ENCODE measurements at places on chromosomes 7 and 10.
A peak's percentile ranks its signal among the peaks of the same experiment; 100 is the strongest.

DNA sequence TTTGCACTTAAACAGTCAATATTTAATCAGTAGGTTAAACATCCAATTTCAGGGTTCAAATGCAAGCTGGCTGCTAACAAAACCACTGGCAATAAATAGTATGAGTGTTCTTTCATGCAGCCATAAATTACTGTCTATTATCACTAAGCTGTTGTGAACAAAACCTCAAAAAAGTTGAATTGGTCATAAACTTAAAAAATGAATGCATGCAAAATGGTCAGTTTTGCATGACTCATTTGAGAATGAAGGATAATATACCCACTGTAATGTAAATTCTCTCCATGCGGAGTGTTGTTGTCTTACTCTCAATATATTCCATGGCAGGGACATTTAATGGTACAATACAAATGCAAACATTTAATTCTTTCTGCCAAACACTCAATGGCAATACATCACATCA lies 226.4 kb downstream of the MAGI2 start:
- DNase-seq, result no peak

DNA sequence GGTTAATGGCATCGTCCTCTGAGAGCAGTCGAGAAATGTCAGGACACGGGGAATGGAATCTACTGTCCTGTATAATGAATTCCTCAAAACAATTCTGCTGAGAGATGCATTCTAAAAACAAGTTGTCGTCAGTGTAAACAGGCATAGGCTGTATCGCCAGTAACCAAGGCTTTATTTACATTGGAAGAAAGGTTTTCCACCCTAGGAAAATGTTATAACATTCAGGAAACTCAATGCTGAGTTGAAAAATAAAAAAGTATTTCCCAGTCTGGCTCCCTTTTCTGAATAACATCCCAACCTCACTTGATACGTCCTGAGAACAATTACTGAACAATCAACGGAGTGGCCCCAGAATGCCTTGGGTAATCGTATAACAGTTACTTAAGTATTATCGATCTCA lies 79.6 kb upstream of the UCN3 start:
- no peak for DNase-seq

DNA sequence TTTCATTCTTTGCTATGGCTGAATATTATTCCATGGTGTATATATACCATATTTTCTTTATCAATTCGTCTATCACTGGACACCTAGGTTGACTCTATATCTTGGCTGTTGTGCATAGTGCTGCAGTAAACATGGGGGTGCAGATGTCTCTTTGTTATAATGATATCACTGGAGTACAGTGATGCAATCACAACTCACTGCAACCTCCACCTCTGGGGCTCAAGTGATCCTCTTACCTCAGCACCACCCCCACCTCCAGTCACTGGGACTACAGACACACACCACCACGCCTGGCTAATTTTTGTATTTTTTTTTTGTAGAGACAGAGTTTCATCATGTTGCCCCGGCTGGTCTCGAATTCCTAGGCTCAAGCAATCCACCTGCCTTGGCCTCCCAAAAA lies 15.6 kb downstream of the KLHL7 start:
- DNase-seq, result no peak

- no peak for DNase-seq
Measured at GRCh38 chr10:3046981-3047547, 20.3 kb upstream of the PFKP start.

GRCh38 chr10:44293306-44293778 lies 91.6 kb downstream of the CXCL12 start:
- no peak for DNase-seq

DNA sequence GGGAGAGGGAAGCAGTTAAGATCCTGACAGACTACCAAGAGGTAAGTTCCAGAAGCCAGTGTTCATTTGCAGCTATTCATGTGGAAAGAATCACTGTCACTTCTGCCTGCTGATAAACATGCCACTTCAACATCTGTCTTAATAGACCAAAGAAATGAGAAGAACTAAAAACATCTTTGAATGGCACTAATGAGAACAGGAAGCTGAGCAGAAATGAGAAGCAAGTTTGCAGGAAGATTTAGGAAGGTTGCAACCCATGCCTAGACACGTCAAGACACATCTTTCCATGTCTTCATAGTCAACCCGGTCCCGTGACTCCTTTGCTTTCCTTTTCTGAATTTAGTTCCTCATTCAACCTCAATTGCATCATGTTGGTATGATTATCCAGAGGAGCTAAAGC lies 180.0 kb downstream of the PDE1C start:
- no peak for DNase-seq

DNA sequence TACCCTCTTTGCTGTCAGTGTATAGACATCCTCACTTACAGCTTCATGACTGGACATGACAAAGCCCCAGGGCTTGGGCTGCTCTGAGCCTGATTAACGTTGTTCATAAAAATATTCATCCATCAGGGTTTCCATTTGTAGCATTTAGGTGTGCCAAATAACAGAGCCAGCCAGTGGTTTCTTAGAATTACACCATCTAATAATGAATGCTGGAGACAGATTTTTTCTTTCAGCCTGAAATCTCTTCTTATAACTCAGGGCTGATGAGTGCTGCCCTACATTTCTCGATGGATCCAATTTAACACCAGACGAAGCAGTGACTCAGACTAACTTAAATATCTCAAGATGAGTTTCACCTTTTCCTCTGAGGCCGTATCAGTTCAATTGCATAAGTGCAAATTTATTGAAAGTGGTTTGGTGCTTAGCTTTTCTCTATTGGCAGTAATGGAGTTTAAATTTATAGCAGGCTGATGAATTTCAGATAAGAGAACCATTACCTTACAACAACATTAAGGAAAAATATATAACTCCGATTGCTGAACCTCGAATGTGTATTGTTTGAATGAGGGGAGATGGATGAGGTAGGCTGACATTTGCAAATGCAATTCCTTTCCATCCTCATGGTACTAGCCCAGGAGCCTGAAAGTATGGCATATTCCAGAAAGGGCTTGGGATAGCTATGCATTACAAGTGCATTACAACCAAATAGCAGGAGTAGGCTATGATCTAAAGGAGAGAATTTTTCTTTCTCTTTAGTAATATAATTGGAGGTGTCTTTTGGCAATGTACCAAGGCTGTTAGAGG lies 900.6 kb downstream of the KCNMA1 start:
- DNase-seq, result no peak

- no peak for DNase-seq
Measured at GRCh38 chr10:93125966-93126365, 52.3 kb downstream of the CYP26A1 start.

- DNase-seq, result no peak
Measured at GRCh38 chr7:44280636-44280992, 44.8 kb downstream of the CAMK2B start.

DNA sequence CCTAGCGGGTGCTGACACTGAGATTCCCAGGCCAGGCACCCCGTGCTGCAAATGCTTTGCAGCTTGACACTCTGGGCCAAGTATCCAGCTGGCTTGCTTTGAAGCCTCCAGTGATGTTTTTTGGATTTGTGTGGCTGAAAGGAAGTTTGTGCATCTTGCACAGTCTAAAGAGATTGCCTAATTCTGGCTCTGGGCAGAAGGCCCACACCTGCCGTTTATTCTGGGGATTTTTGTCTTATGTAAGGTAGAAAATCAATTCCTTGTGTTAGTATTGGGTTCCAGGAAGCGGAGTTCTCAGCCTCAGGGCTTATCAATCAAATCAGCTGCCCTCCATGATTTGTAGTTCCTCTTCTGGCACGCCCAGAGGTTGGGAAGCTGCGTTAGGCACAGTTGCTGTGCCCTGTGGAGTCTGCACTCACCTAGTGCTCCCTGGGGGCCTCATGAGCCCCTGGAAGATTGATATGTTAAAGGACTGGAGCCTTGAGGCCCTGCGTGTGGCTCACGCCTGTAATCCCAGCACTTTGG lies 8.4 kb upstream of the PURB start:
- no peak for DNase-seq

- DNase-seq, result no peak
Measured at GRCh38 chr7:80876894-80877414, 41.9 kb downstream of the SEMA3C start.

GRCh38 chr7:568031-568951 lies 48.6 kb upstream of the PDGFA start:
- no peak for DNase-seq

- no peak for DNase-seq
Measured at GRCh38 chr10:124285587-124286527, 132.9 kb downstream of the OAT start.

GRCh38 chr10:62813981-62814380 lies 2.2 kb downstream of the EGR2 start:
- no peak for DNase-seq

DNA sequence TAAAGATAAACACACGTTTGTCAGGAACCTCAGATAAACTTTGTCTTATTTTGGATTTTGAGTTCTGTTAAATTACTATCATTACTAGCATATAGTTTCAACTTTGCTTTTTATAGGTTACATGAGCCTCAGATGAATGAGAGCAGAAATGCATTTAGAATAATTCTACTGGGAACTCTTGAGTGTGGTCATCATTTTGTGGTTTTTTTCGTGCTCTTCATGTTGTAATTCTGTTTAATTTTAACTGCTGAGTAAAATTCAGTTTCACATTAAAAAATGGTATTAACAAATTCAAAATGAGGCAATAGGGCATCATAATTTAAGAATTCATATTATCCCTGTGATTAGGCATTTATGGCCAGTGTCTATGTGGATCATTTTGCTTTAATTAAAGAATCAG lies 72.9 kb downstream of the GNAI1 start:
- DNase-seq, result no peak

DNA sequence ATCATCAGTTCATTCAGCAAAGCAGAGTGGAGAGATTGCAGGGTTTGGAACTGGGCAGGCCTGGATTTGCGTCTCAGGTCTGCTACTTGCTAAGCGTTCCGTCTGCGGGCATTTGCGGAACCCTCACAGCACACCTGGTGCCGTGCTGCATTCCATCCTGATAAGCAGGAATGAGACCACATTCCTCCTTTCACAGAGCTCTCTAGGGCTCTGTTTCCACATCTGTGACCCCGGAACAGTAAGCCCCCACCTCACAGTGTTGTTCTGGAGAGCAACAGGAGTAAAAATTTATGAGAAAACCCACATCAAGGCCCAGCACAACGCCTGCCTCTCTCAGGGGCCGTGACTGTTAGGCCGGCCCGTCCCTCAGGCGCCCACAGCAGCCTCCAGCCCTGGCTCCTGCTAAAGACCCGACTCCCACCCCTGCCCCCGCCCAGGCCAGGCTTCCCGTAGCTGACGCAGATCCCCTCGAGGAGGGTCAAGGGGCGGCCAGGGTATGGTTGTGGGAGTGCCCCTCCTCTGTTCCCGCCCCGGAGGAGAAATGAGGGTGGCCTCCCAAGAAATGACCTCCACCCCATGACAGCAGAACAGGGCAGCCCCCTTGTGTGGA lies 128.9 kb downstream of the RGS10 start:
- DNase-seq, result no peak

DNA sequence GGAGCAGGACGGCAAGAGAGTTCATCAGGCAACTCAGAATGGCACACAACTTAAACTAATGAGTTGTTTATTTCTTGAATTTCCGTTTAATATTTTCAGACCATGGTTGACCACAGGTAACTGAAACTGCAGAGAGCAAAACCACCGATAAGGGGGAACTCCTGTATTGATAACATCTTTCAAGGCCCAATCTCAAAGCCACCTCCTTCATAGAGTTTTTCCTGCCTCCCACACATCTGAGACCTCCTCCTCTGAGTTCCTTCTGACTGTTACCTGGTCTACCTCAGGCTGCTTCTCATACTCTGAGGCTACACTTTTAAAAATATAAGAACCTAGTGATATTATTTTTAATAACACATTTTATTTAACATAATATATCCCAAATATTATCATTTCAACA lies 341.5 kb upstream of the NPVF start:
- DNase-seq, result no peak

DNA sequence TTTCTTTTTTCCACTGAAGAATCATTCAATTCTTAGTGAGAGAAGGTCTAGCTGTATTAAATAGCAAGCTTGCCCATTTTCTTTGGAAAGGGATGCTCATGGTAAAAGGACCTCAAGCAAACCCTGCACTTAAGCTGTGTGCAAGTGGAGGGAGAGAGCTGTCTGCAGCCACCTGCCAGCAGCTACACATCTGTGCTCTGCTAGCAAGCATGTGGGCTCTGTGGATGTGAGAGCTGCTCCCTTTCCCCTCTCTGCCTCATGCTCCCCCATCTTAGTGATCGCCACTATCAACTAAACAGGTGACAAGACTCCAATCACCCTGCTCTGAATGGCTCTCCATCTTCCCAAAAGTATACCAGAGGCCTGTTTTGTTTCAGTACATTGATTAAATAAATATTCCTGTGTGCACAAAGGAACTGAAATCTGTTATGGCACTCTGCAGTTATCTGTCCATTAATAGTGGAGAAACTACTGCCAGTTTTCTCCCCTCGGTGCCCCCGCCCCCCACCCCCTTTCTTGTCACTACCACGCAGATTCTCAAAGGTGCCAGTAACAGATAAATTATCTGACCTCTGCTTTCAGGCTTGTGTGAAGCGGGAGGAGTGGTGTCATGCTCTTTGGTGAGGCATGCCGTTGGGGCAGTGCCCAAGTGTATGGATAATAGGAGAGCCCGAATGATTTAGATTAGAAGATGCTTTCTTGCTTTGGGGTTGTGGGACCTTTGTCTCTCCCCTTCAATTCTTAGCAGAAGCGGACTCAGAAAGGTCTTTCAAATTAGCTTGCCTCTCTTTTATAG lies 26.4 kb downstream of the AUTS2 start:
- DNase-seq, result no peak

DNA sequence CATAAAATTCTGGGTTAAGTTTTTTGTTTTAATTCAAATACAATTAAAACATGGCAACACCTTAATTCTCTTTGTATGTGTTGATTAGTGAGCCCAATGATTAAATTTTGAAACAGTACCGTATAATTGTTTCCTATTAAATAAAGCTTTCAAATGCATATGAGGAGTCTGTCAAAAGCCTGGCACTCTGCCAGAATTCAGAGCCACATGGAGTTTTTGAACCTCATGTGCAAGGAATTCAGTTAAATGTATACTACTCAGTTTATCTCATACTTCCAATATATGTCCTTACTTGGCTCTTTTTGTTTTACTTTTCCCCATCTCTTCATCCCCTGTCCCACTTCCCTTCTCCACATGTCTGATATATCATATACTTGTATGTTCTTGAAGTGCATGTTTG lies 165.6 kb upstream of the FAM3C start:
- no peak for DNase-seq

- peak; percentile 10 for DNase-seq
Measured at GRCh38 chr7:154927624-154928125, 75.2 kb downstream of the PAXIP1 start.

DNA sequence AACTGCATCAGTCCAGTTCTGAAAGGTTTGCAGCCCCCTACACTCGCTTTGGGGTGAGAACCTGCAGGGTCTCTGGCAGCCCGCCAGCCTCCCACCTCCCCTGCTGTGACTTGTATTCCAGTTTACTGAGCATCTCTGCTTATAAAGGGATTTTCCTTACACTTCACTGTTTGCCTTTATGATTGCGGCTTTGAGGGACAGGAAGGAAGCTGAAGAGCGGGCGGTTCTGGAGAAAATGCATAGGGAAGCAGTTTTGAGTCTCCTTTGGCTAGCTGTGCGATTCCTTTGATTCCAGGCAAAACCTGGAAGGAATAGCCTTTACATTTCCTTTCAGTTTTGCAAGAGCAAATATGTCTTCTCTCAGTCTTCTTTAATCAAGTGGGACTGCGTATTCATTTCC lies 65.0 kb upstream of the TRIM8 start:
- no peak for DNase-seq

- no peak for DNase-seq
Measured at GRCh38 chr7:26437003-26437532, 145.4 kb downstream of the SNX10 start.
